Naive thymus-derived CD4-positive, alpha-beta T cell (primary cell): ENCODE measurements at places on chromosomes 3 and 15. TPM values are rescaled to one million over a fixed set of nuclear protein-coding genes. Genes with fewer than 3 reads are reported as not detected.

Gene TBL1XR1
- total RNA-seq: 158 and 173 TPM in 2 replicates

DNA sequence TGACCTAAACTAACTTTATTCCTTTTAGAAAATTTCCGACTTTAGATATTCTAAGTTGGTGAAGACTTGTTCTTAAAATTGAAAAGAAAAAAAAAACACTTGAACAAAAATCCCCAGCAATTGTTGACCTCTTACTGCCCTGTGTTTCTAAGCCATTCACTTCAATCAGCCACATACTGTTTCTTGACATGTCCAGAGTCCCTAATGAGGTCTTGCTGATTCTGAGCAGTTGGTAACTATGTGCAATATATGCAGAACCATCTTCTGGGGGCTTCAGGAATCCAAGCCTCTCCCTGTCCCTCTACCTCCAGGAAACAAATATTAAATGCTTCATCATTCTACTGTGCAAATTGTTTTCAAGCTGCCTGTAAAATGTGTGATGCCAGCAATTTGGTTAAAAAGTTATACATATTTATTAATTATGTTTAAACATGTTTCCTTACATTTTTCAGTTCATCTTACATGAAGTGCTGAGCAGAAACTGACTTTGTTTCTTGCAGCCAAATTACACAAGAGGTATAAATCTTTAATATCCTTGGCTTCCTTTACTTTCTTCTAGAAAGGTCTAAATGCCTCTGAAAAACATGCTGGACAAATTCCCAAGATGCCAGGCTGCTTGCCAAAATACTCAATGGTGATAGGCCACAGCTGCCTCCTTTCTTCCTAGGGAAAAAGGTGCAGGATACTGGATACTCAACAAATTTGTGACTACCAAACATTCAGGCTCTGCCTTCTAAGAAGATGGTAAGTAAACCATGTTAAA lies 19.8 kb upstream of the GYG1 start:
- no peak for DNase-seq

DNA sequence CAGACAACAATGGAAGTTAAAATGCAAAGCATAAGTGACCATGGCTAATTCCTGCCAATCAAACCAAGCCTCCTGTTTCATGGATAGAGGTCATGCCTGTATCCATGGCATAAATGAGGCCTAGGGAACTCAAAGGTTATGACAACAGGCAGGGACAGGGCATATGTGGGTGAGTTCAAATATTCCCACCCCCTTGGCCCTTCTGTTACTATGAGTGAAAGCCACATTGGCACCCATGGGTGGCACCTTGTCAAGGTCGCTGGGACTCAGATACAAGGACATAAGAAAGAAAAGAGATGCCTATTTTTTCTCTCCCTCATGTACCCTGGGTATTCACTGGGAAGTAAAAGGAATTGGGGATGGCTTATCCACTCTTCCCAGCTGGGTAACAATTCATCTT lies 25.3 kb upstream of the TMEM45A start:
- DNase-seq: no peak

DNA sequence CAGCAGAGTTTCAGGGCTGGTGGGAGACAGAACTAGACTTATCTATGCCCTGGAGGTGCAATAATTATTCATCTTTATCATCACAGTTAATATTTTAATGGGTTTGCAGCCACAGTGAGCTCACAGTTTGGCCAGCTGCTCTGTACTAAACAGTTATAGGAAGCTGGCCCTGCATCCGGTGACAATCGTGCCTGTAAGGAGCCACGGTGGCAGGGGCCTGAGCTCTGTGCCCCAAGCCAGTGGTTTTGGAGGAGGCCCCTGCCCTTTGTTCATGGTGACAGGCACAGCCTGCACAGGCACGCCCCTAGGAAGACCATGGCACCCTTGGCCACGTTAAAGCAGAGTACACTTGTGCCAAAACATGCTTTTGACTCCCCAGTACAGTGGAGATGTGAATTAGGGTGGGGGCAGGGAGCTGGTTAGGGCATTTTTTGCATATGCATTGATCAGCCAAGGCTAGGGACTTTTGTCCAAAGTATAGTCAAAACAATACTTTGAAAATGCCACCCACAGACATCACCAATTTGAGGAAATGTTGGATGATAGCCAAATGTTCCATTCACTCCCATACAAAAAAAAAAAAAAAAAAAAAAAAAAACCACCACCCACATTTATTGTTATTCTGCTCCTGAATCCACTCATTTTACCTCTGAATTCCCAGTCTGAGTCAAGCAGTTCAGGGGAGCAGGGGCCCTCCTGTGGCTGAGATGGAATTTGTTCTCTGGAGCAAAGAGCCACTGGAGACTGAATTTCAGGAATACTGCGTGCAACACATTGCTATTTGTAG lies 3.4 kb upstream of the RFTN1 start:
- DNase-seq: no peak

- no peak for DNase-seq
Measured at GRCh38 chr3:73249047-73249446, 187.6 kb downstream of the EBLN2 start.

DNA sequence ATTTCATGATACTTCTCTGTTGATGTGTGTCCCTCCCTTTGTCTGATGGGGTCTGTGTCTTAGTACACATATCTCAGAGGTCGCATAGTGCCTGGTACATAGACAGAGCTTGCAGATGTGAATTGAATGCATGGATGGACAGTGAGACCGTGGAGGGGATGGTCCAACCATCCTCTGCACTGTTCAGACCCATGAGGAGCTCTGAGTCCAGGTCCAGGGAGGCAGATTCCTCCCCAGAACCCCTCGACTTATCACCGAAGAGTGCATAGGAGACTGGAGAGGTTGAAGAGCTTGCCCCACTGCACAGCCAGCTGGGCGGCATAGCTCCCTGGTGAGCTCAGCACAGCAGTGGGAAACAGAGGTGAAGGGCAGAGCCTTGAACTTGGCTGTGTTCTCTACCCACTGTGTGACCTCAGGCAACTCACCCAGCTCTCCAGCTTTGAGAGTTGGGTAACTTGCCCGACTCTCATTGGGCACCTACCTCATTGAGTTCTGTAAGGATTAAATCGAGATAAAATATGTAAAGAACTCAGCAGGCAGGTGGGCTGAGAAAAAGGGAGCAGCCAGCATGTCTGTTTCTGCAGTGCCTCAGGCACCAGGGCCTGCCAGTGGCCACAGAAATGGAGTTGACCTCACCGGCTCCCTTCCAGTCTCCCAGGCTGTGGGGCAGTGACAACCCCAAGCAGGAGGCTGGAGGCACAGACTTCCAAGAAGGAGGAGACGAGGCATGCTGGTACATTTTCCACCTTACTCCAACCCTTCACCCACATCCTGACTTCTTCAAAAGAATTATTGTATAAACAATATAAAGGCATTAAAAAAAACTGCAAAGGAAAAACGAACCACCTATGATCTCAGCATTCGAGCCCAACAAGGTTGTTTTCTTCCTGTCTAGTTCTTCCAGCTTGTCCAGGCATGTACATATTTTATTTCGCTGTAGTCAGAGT lies 54.1 kb upstream of the TFRC start:
- no peak for DNase-seq

DNA sequence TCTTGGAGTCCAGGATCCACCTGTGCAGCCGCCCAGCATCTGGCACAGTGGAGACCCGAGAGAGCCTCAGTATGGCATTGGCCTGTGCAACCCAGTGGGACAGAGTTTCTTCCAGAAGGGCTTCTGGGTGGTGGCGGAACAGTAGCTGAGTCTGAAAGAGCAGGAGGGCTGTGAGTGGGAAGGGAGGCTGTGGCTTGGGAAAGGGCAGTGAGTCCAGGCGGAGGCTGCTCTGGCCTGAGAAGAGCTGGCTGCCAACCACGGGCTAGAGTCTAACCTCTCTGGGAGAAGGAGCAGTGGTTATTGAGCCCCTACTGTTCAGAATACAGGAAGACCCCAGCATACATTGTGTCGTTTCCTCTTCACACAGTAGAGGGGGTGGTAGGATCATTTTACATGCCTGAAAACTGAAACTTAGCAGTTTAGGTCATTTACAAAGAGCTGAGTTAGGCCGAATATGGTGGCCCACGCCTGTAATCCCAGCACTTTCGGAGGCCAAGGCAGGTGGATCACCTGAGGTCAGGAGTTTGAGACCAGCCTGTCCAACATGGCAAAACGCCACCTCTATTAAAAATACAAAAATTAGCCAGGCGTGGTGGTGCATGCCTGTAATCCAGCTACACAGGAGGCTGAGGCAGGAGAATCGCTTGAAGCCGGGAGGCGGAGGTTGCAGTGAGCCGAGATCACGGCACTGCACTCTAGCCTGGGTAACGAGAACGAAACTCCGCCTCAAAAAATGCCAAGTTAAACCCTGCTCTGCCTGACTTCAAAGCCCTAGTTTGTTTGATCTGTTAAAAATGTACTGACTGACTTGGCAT lies 3.2 kb downstream of the AEN start:
- peak; percentile 68 for DNase-seq

DNA sequence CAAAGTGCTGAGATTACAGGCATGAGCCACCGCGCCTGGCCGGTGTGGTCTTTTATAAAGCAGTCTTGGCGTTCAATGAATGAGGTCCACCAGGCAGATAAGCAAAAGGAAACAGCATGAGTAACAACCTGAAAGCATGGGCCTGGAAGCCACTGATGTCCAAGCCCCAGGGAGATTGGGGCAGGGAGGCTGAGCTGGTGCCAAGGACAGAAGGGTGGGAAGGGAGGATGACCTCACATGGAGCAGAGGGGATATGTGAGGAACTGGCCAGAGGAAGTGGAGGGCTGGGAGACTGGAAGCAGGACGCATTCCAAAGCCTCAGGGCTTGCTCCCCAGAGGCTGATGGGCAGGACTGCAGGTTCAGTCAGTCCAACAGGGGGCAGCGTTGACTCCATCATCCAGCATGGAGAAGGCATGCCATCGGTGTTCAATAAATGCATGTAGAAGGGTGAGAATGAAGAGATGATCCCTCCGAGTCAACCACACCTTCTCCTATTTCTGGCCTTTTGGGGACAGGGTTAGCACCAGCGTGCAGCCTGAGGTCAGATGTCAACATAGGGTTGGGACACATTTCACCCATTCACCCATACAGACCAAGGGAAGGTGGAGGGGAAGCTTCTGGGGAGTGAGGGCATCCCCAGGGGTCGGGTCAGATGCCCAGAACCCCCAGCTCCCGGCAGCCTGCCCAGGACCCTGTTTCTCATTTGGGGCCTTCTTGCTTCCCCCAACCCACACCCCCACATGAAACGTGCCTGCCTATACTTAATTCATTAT lies 14.8 kb downstream of the MYL3 start:
- DNase-seq: no peak

- DNase-seq: peak; percentile 76
Measured at GRCh38 chr3:53160660-53161449, at the start of gene PRKCD. PRKCD (plus strand) TSS chr3:53161209; CDS start chr3:53178423, 17,214 bp downstream.

Gene CFAP100
- total RNA-seq: not detected in 2 replicates

Gene CAMK2N2
- not detected for total RNA-seq

- no peak for DNase-seq
Measured at GRCh38 chr15:71254491-71254890, 139.2 kb downstream of the THSD4 start.

DNA sequence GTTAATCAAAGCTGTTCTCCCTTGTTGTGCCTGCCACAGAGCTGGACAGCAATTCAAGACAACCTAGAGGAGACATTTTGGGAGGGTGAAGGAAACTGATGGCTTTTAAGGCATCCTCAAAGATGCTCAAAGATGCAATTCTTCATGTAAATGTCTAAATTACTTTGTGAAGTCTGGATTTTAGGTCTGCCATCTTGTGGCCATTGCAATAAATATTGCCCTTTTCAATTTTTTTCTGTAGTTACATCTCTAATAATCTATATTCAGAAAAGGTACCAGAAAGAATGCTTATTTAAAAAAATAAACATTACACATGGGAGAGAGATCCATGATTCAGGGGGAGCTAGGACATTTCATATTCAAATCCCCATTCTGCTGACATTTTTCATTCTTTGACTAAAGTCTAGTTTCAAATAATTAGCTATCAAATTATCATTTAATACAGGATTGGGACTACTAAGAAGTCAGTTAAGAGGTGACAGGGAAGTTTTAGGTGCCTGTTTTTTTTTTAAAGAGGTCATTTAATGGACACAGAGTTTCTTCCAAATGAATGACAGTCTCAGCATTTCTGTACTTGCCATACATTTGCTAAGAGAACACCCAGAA lies 259.8 kb upstream of the WNT5A start:
- DNase-seq: no peak

DNA sequence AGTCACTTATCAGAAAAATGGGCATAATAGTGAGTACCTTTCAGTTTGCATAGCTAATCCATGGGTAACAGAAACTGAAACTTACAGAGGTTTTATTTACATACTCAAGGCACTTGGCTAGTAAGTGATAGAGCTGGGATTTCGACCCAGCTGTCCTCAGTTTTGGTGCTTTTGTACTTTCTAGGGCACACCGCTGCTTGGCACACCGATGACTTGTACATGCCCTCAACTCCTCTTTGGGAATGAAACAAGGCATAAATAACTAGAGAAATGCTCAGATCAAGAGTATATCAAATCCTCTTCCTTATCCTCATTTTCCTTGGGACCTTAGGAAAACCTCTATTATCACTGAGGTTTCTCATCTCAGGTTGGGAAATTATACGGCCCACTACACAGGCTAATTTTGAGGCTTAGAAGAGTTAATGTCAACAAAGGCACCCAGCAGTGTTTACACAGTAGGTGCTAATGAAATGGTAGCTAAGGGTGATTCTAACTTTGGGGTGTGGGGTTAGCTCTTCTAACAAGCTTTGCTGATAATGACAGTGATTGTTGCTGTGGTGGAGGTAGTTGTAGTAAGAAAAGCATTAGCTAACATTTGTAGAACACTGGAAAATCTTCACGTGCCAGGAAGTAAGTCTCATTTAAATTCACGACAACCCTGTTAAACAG lies 20.3 kb upstream of the DGKG start:
- DNase-seq: no peak

DNA sequence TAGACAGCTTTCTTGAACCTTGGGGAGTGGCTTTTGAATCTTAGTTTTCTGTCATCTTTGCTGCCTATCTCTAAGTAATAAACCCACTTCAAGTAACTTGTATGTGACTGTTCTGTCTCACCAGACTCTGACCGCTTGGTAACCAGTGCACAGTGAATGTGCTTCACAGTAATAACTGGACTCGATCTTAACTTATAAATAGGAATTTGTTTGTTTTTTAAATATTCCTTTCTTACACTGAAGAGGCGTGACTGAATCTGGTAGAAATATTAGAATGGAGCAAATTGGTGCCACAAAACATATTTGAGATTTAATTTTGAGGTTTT lies 318.0 kb downstream of the GBE1 start:
- DNase-seq: no peak

Gene CSTA
- total RNA-seq: not detected in 2 replicates

Gene C3orf85
- not detected for total RNA-seq

DNA sequence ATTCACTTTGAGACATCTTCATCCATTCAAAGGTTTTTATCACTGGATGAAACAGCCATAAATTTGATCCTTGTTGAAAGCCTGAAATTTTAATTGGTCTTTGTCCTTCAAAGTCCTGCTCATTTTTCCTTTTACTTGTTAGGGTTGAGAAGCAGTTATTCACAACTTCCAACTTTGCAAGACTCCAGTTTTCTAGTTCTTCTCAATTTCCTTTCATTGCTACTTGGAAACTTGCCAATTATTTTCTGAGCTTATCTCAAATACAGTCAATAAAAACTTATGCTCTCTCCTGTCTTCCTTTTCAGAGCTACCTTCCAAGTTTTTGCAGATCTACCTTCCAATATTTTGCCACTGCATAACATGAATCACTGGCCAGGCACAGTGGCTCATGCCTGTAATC lies 23.7 kb upstream of the CD276 start:
- DNase-seq: no peak

GRCh38 chr15:83012076-83012426 lies 612 bp upstream of the C15orf40 start:
- no peak for DNase-seq
